ENCODE measurements at places on chromosomes 1 and 21.

DNA sequence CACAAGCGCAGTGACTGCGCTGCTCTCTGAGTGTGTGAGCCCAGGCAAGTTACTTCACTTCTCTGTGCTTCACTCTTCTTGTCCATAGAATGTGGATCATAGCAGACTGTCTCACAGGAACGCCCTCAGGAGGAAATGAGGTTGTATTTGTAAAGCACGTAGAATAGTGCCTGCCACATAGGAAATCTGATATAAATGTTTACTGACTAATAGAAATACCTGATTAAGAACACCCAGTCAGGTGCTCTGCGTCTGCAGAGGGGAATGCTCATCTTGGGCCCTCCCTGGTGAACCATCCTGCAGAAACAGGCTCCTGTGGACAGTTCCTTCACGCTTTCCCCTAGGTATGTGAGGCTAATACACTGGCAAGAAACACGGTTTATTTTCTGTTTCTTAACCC is 100.3 kb downstream of the BEND5 start:
- no peak for DNase-seq

- DNase-seq = no peak
Observed at GRCh38 chr21:44499211-44499560, 40.8 kb downstream of the KRTAP10-1 start.

GRCh38 chr1:18238190-18238589 is 130.6 kb downstream of the IGSF21 start:
- DNase-seq = no peak

DNA sequence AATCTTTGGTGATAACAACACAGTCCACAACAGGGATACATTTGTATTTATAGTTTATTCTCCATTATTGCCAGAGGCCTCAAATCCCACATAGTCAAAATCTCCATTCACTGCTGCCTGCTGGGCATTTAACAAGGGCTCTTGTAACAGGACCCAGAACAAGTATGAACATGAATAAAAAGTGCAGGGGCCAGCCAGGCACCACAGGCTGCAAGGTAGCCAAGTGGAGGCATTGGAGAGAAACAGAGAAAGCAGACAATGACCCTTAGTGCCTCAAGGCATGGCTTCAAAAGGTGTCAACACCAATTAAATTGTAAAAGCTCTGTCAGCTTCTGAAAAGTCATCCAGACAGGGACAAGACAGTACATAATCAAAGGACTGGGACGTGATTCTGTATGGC is 116.8 kb downstream of the ATP6V1G3 start:
- DNase-seq = no peak

DNA sequence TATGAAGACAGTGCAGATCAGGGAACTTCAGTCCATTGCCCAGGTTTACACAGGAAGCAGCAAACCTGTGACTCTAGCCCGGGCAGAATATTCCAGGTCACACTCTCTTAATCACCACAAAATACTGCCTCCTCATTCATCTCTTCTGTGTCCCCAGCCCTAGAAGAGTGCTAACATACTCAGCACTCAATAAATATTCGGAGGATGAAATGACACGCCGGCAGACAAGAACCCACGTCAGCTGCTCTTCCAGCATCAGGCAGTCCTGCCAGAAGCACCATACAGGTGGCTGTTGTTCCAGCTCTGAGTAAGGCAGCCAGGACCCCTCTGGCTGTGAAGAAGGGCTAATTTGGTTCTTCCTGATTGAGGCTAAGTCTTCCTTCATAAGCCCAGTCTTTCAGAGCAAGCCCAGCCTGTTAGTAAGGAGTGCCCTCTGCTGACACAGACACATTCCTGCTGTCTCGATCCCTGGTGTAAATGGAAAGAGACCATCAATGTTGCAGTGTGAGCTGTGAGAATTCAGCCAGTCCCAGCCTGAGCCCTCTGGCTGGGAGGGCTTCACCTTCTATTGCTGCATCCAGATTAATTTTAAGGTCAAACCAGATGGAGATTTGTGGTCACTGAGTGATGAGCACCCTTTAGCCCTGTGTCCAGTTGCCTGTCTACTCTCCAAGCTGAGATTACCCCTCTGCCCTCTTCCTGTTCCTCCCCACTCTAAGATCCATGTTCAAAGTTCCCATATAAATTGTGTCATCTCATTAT is 45.0 kb upstream of the KIRREL1 start:
- peak; percentile 53 for DNase-seq

GRCh38 chr21:41345356-41345755 is 16.5 kb upstream of the MX2 start:
- DNase-seq = no peak

All from HEK293T (cell line).